Cortex of kidney (tissue), 1 donor: ENCODE measurements at places on chromosomes 16 and 17.

DNA sequence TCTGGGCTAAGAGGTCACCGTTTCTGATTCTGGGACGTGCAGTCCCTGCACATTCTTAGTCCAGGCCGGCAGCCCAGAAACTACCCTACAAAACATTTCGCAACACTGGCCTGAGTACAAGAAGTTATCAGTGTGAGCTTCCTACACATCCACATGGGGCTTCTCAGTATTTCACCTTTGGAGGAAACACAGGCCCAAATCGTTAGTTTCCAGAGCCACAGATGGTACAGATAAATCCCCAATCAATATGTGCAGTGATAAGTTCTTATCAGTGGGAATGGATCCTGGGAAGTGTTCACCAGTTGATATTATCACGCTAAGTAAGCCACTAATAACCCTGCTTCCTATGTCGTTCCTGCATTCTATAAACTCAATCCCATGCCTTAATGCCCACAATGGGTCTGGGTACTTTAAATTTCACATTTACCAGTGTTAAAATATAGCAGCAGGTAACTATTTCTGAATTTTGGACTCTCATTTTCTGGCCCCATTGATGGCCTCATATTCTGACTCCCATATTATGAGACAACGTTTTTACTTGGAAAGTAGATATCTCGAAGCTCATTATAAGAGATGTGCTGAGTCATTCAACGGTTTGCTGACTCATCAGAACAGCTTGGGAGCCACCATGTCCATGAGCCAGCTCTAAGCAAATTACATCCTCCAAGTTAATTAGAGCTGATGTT, 370.2 kb upstream of the MAF start:
- no peak for DNase-seq

DNA sequence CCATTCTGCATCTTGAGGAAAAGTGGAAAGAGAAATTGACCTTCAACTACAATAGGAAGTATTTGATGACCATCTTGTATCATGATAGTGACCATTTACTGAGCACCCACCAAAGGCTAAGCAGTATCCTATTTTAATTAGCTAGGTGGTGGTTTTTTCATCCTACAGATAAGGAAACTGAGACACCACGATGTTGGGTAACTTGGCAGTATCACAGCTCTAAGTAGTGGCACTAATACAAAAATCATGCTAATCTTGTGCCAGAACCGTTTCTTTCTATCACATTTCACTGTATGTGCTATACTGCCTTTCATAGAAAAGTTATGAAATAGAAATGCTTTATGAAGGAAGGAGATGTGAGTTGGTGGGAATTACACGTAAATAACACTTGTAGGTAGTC, 2.3 kb downstream of the EVI2B start:
- no peak for DNase-seq

DNA sequence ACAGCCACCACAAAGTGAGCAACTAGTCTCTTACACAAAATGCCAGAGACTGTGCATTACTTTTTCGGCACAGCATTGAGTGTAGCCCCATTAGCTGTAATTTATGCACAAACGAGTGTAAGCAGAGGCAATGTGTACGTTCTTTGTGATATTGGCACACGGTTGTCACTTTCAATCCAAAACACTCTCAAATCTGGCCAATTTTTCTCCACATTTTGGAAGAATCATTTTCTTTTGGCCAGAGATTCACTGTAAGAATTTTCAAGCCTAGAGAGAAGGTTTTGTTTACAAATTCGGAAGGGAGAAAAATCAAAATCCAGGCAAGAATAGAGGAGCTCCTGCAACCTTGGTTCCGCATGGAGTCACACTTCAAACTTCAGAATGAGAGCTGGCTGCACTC, 15.4 kb upstream of the KIF2B start:
- no peak for DNase-seq

DNA sequence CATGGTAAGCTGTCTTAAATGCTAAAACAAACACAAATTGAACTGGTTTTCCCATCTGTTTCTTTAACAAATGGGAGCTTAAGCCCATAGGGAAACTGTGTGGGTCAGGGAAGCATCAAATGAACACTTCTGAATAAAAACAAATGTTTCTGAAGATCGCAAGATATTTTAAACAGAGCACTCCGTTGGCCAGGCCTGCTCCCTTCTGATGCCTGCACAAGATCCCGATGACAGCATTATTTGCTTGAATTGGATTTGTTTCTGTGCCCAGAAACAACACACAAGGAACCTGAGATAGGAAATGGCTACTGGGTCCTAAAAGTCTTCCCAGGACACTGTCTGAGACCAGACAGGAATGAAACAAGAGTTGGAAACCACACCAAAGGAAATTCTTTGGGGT, 425.8 kb upstream of the ZFHX3 start:
- DNase-seq = no peak

DNA sequence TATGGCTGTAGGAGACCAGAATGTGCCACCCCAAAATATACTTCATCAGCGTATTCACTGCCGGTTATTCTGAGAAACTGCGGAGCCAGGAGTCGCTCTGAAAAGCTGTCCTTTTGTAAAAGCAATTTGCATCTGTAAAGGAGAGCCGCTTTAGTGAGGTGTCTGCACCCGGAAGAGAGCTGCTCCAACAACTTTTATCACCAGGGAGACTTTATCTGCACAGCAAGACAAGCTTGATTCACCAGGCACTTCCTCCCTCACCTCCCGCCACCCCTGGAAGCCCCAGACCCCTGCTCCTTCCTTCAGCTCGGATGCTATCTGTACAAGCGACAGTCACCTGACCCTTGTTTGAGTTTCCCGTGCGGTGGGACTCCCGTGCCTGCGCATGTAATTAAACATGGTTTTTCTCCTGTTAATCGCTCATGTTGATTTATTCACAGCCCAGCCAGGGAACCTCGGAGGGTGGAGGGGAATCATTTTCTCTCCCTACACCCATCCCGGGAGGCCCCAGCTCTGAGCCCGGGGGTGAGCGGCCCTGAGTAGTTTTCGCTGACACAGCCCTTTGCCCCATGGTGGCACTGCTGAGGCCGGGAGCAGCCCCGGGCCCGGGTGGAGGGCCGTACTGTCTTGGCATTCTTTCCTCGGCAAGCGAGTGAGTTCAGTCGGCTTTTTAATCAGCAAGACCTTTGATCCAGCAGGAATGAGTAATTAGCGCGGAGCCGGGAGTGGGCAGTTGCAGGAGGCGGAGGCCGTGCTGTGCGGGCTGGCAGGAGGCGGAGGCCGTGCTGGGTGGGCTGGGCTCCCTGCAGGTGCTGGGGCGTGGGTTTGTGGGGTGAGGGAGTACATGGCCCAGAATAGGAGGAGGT, 222.7 kb upstream of the CIBAR2 start:
- no peak for DNase-seq

DNA sequence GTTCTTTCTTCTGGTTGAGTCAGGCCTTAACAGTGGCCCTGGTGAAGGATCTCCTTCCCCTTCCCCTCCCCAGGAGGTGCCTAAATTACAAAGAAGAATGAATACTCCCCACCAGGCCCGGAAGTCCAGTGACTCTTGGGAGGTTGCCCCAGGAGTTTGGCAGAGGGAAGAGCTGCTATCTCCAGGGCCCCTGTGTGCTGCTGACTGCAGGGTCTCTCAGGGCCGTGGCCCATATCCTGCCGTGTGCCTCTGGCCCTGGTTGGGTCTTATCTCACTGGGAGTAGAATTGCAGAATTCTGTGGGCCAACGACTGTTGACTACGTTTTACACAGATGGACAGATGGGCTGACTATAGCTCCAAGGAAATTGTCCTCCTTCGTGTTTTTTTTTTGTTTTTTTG, 28.0 kb downstream of the AKAP1 start:
- DNase-seq = no peak

GRCh38 chr17:82952019-82952418, 112.2 kb upstream of the ZNF750 start:
- DNase-seq = no peak

DNA sequence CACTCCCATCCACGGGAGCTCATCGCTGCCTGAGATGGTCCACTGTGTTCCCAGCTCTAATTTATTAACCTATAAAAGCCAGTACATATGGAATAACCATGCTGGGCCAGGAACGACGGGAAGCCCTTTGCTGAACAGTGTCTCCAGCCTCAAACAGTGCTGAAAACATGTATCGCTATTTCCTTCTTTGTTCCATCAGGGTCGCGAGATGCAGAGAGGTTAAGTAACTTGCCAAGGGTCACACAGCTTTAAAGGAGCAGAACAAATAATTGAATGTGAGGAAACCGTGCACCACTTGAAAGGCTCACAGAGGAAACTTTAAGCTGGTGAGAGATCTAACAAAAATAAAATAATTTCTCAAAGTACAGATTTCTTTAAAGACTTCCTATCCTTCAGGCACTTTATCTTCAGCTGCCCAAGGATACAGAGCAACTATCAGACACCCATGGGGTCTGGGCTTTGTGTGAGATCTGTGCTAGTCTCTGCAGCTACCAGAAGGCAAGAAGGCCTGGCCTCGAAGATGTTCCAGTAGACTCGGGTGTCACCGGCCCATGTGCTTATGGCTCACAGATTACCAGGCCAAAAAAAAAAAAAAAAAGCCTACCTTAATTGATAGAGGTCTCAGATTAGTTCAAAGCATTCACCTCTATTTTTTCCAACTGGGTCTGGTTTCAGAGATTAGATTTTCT, 207.8 kb upstream of the FOXF1 start:
- DNase-seq = no peak

- DNase-seq = no peak
Measured at GRCh38 chr17:4043862-4044261, 79.6 kb upstream of the ATP2A3 start.

DNA sequence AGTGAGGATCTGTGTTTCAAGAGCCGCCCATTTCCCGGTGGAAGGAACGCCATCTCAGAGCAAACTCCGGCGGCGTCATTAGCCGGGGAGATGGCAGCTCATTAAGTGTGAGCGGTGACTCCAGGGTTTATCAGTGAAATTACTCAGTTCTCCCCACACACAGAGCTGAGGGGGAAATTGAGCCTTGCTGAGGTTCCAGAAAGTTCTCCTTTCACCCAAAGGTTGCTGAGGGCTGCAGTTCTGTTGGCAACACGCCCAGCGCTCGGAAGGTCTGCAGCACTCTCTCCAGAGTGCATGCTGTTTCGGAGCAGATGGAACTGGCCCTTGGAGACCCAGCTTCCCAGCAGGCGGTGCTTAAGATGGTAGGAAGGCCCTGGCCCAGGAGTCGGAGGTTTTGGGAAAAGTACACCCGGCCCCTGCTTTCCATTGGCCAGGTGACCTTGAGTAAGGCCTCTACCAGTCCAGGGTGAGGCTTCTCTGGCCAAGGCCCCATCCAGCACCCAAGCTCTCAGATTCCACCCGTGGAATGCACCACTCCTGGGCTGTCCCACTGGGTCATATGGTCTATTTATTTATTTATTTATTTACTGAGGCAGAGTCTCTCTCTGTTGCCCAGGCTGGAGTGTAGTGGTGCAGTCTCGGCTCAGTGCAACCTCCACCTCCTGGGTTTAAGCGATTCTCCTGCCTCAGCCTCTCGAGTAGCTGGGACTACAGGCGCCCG, 167.7 kb upstream of the CIBAR2 start:
- DNase-seq = no peak

DNA sequence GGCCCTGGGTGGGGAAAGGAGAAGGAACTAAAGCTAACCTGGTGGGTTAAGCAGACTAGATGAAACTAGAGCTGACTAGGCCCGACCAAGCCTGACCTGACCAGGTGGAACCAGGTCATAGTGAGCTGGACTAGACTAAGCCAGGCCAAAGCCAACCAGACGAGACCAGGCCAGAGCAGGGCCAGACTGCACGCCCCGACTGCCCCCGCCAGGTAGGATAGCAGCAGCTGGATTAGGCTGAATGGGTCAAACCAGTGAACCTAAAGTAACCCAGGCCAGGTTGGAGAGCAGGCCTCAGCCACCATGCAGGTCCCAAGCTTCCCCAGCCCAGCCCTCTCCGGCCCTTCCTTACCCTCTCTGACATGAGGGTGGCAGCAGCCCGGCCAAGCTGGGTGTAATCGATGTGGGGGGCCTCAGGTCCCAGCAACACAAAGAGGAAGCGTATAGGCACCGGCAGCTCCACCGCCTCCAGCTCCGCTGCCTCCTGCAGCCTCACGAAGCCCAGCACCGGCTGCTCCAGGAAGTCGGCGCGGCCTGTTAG, 9.1 kb downstream of the SLC4A1 start:
- no peak for DNase-seq

GRCh38 chr17:77590951-77591735, 367.4 kb upstream of the TNRC6C start:
- no peak for DNase-seq

DNA sequence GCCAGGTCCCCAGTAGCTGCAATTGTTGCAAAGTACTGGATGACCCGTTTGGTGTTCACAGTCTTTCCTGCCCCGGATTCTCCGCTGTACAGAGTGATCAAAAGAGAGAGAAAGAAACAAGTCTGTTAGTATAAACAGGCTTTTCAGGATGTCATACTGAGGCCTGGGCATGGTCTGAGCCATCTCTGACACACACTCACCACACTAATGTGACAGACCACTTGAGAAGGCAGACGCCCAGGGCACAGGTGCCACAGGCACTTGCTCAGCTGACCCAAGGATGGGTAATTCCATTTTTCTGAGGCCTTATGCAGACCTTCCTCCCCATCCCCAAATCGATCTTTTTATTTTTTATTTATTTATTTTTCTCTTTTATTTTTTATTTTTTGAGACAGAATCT, 7.5 kb downstream of the MYH3 start:
- DNase-seq = no peak

DNA sequence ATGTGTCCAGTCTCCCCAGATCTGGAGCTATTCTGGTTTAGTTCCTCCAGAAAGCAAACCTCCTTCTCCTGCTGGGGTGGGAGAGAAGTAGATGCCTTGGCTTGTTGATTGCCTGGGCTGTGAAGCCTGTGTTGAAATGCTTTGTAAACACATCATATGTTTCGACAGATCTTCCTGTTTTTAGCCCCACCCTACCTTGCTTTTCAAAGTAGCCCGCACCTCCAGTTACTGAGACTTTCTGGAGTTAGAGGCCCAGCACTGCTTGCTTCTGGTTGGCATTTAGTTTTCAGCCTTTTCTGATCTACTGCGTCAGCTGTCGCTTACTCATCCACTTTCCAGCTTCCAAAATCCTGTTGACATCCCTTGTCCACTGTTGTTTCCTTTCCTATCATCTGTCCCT, 17.9 kb upstream of the NDEL1 start:
- no peak for DNase-seq

DNA sequence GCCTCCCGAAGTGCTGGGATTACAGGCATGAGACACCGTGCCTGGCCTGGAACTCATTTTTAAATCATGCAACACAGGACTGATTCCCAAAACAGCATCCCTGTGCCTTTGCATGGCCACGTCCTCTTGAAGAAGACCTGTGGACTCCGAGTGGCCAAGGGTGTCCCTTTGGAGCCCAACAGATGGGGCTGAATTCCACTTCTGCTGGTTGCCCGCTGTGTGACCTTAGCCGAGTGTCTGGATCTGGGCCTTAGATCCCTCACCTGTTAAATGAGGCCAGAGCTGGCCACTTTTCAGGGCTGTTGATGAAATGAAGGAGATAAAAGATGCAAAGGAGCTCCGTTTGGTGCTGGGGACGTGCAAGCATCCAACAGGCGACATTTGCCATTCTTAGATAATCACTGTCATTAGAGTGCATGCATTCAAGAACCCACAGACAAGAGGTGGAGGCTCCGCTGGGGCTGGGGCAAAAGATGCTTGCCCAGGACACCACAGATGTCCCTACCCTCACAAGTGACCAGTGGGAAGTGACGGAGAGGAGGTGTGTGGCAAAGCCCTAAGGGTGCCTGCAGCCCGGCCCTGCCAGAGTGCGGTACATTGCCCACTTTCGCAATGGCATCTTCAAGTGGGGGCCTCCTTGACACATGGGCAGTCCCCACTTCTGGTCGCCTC, 354.1 kb upstream of the TNRC6C start:
- DNase-seq = no peak
